T-helper 17 cell (primary cell): ENCODE measurements at places on chromosomes 2 and 18.

DNA sequence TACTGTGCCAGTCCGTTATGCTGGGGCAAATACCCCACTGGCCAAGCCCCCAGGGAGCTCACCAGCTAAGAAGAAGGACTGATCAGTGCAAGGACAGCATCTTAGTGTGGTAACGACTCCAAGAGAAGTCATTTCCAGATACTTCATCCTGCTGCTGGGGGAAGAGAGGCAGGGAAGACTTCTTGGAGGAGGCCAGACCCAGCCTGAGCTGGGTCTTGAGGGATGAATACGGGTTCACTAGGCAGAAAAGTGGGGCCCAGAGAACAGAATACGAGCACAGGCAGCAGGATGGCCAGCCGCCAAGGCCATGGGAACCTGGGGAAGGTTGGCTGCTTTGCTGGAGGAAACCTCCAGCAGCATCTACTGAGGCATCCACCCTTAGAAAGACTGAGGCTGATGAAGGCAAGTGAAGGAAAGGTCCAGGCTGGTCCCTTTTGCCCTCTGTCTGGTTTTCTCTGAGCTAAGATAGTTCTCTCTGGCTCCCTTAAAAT is 84.1 kb downstream of the GLI2 start:
- H3K4me3 ChIP-seq, result no peak overlapping the region
- H3K27ac ChIP-seq, result no peak overlapping the region
- H3K36me3 ChIP-seq, result no peaks in the 10 kb centered on the region
- no peak for DNase-seq
- H3K4me1 ChIP-seq, result no peaks in the 10 kb centered on the region

DNA sequence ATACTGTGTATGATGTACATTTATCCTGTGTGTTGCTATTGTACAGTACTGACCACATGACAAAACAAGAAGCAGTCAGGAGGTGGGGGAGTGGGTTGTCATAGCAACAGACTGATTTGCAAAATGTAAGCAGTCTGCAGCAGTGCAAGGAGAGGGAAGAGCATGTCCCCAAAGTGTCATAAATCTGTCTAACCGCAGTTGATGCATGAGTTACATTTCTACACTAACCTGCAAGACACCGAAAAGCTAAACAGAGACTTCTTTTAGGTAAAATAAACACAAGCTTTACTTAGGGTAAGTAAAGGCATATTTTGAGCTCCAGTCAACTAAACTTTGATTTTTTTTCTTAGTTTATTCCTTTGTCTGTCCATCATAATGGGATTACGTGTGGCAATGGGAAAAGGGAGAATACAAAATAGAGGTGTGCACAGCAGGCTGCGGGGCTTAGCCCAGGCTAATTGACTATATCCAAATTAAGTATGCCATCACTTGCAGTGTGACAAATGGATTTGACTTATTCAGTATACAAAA is 134.5 kb downstream of the MEIS1 start:
- no peak overlapping the region for H3K27ac ChIP-seq
- no peak overlapping the region for H3K4me3 ChIP-seq
- no peaks in the 10 kb centered on the region for H3K36me3 ChIP-seq
- H3K4me1 ChIP-seq, result no peaks in the 10 kb centered on the region

DNA sequence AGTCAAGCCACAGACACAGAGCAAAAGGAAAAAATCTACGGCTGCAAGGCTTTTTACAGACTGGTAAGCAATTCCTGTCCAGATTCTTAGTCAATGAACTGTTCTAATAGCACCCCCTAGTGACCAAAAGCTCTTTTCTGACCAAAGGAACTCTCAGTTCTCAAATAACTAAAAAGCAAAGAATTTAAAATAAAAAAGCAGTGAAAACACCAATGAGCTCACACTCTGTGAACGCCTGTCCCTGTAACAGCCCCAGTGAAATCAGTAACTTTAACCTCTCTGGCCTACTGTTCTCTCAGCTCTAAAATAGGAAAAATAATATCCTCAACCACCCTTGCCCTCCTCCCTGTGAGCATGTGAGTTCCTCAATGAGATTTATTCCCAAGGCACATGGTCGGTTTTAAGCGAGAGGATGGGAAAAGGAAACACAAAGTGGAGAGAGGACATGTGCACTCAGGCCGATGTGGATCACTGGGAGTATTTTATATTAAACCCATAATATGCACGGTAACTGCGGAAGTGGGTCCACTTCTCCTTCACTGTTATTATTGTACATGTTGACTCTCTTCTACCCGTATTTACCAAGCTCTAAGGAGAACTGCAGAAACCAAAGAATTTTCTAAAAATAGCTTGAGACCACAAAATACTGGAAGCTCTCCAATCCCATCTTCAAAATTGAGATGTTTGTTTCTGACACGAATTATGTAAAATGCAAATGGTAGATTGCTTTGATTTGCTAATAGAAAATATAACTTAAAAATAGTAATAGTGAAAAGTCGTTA is 128.5 kb downstream of the STK39 start:
- H3K36me3 ChIP-seq, result peaks cover 5% of the 10 kb centered on the region
- H3K4me1 ChIP-seq, result peaks cover 5% of the 10 kb centered on the region
- no peak overlapping the region for H3K4me3 ChIP-seq
- DNase-seq, result no peak

- no peak for DNase-seq
- H3K27me3 ChIP-seq, result no peaks in the 10 kb centered on the region
- no peak overlapping the region for H3K27ac ChIP-seq
- no peak overlapping the region for H3K4me3 ChIP-seq
- H3K36me3 ChIP-seq, result no peaks in the 10 kb centered on the region
- H3K4me1 ChIP-seq, result no peaks in the 10 kb centered on the region
Measured at GRCh38 chr2:13524492-13524891, 807.8 kb downstream of the TRIB2 start.

GRCh38 chr18:48409591-48410094 is 460 bp upstream of the ZBTB7C start:
- no peak for DNase-seq
- no peak overlapping the region for H3K27ac ChIP-seq
- peak overlapping the region; percentile 77 for H3K4me3 ChIP-seq
- peaks cover 63% of the 10 kb centered on the region for H3K27me3 ChIP-seq

DNA sequence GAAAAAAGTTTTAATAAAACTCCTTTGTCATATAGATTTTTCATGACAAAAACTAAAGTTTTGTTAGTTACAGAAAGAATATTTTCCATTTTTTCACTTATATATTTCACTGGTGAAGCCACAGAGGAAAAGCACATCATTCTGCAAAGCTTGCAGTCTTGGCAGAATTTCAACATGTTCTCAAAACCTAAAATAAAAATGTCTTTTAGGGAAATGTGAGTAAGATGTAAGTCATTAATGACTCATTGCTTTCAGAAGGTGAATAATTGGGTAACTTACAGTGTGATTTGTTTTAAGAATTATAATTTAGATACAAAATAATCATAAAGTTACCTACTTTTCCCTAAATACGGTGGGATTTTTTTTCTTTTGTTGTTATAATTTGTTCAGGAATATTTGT is 43.4 kb upstream of the TNFRSF11A start:
- peaks cover 6% of the 10 kb centered on the region for H3K4me1 ChIP-seq
- peaks cover 6% of the 10 kb centered on the region for H3K36me3 ChIP-seq
- no peak for DNase-seq
- no peaks in the 10 kb centered on the region for H3K27me3 ChIP-seq

DNA sequence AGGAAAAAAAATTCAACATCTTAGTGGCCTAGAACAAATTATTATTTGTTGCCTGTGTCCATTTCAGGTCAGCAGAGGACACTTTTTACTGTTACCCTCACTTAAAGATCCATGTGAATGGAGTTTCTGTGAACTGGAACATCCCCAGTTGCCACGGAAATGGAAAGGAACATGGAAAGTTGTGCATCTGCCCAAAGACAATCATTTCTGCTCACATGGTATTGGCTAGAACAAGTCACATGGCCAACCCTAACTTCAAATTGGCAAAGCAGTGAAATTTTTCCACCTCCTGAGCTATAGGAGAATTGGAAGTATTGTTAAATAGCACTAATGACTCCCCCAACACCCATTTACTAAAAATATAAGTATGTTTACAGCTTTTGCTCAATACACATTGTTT is 71.2 kb upstream of the CCBE1 start:
- no peak for DNase-seq
- peaks cover 10% of the 10 kb centered on the region for H3K27me3 ChIP-seq
- no peaks in the 10 kb centered on the region for H3K4me1 ChIP-seq
- H3K36me3 ChIP-seq, result no peaks in the 10 kb centered on the region

GRCh38 chr2:100642425-100642824 is 79.6 kb downstream of the PDCL3 start:
- H3K4me3 ChIP-seq, result peak overlapping the region; percentile 80
- H3K27me3 ChIP-seq, result no peaks in the 10 kb centered on the region
- H3K36me3 ChIP-seq, result no peaks in the 10 kb centered on the region
- H3K4me1 ChIP-seq, result peaks cover 39% of the 10 kb centered on the region
- peak overlapping the region; percentile 92 for H3K27ac ChIP-seq

DNA sequence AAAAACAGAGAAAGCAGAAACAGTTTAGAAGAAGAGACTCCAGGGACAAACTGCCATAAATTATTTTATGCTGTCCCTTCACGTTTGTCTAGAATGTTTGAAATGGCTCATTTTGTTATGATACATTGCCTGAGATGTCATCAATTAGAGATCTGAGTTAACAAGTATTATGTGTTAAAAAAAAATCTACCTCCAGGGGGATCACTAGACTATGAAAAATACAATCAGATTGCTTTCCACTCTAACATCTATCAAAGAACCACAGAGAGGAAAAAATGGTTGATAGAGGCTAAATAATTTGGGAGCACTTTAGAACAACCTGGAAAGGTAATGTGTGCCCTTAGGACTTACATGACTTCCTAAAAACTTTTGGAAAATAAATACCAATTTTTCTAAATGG is 103.8 kb upstream of the CCDC150 start:
- H3K27ac ChIP-seq, result no peak overlapping the region
- peaks cover 40% of the 10 kb centered on the region for H3K27me3 ChIP-seq
- peaks cover 4% of the 10 kb centered on the region for H3K4me1 ChIP-seq
- H3K4me3 ChIP-seq, result no peak overlapping the region
- H3K36me3 ChIP-seq, result no peaks in the 10 kb centered on the region

DNA sequence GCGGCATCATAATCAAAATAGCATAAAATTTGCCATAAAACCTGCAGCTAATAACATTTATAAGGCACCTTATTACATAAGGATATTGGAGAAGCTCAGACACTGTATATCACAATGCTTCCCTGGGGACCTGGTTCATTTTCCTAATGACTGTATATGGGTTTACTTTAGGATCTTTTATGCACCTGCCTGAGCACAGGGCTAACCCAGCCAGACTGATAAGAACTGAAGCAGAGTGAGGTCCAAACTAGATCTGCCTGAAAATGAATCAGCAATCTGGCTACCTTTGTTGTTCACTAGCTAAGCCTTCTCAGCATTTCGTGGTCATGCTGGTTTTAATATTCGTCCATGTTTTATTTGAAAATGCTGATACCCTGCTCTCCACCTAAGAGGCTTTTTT is 1922.3 kb upstream of the CELF4 start:
- DNase-seq, result no peak
- no peaks in the 10 kb centered on the region for H3K36me3 ChIP-seq
- no peaks in the 10 kb centered on the region for H3K27me3 ChIP-seq
- no peak overlapping the region for H3K4me3 ChIP-seq
- no peak overlapping the region for H3K27ac ChIP-seq

DNA sequence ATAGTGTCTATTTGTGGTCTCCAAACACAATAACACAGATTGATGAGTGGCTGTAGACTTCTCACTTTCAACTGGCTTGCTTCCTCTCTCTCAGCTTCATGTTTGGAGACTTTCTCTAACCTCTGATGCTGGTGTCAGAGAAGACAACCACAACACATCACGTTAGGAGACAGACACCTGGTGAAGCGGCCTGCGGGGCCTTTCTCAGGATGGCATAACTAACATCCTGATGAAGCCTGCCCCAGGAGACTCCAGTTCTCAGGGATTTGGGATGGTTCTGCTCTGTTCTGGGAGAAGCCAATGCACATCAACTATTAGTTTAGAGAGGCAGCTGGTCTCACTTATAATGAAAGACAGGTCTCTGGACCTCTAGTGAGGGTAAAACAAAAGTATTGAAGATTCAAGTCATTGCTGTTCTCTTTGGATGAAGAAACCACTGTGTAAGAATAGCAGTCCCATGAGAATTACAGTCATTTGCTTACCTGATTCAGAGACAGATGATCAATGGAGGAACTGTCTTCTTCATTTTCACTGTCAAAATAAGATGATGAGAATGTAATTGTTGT is 2.0 kb downstream of the IL1A start:
- no peak for DNase-seq
- peaks cover 5% of the 10 kb centered on the region for H3K4me1 ChIP-seq
- no peak overlapping the region for H3K27ac ChIP-seq
- peaks cover 49% of the 10 kb centered on the region for H3K27me3 ChIP-seq
- H3K36me3 ChIP-seq, result peaks cover 4% of the 10 kb centered on the region

DNA sequence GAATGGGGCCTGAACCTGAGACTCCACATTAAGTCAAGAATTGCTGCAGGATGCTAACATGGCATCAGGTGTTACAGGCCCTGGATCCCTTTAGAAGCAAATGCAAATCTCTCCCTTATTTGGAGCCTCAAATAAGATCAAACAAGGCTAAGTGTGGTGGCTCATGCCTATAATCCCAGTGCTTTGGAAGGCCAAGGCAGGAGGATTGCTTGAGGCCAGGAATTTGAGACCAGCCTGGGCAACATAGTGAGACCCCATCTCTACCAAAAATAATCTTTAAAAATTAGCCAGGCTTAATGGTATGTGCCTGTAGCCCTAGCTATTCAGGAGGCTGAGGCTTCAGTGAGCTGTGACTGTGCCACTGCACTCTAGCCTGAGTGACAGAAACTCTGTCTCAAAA is 89.4 kb downstream of the DYM start:
- H3K27me3 ChIP-seq, result no peaks in the 10 kb centered on the region
- peaks cover 5% of the 10 kb centered on the region for H3K36me3 ChIP-seq
- no peak for DNase-seq

DNA sequence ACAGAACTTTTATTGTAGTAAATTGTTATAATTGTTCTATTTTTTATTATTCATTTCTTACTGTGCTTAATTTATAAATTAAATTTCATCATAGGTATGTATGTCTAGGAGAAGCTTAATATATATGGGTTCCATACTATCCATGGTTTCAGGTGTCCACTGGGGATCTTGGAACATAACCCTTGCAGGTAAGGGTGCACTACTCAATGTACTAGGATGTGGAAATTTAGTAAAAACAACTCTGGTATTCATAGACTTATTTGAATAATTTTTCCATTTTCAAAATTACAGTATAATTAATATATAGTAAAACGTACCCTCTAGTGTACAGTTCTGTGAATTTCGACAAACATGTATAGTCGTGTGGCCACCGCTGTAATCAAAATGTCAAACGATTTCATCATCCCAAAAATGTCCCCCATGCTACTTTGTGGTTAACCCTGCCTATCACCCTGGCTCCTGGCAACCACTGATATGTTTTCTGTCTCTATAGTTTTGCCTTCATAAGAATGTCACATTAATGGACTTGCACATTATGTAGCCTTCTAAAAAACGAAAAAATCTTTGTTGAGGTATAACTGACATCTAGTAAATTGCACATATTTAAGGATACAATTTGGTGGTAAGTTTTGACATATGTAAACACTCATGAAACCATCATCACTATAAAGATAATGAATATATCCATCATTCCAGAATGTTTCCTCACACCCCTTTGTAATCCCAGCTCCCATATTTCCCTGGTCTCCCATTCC is 45.7 kb downstream of the ARL5A start:
- no peak for DNase-seq
- peak overlapping the region; percentile 6 for H3K27ac ChIP-seq
- H3K4me1 ChIP-seq, result no peaks in the 10 kb centered on the region
- no peak overlapping the region for H3K4me3 ChIP-seq
- H3K27me3 ChIP-seq, result no peaks in the 10 kb centered on the region
